Stimulated activated CD4-positive, alpha-beta T cell treated with anti-CD3 and anti-CD28 coated beads, Interleukin-1b, Interleukin-23, amount 100 ng/mL, for 4 hours (primary cell): ENCODE measurements at places on chromosomes 2 and 18.

GRCh38 chr2:45851111-45851510 lies 199.6 kb downstream of the PRKCE start:
- DNase-seq, result no peak

- no peak for DNase-seq
These were observed 90.8 kb downstream of the HS6ST1 start for GRCh38 chr2:128227862-128228261.

DNA sequence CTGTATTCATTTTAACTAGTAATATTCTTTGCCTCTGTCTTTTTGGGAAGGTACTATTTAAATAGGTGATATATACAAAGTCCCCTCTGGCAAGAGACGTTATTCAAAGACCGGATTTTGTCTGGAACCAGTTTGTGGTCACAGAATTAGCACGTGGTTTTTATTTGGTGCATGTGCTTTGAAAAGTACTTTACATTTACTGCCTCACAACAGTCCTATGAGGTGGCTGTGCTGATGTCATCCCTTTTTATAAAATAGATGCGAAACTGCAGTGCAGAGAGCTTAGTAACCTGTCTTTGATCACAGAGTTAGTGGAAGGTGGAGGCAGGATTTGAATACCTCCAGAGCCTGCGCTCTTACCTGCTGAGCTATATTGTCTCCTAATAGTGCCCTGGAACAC lies 4.0 kb downstream of the LPIN1 start:
- DNase-seq, result no peak

DNA sequence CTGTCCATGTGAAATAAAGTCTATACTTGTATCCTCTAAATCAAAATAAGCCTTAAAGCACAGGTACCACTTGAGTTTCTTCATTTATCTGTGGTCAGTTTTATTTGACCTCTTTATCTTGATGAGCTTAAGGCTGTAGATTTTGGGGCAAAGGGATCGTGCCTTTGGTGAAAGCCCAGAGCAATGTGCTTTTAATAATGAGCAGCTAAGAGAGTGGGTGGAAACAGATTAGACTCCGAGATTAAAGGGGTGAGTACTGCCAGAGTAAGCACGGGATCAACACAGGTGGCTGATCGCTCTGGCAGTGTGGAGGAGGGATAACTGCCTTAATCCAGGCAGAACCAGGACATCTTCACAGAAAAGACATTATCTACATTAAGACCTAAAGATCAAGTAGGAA lies 280.4 kb downstream of the TDRD15 start:
- no peak for DNase-seq

DNA sequence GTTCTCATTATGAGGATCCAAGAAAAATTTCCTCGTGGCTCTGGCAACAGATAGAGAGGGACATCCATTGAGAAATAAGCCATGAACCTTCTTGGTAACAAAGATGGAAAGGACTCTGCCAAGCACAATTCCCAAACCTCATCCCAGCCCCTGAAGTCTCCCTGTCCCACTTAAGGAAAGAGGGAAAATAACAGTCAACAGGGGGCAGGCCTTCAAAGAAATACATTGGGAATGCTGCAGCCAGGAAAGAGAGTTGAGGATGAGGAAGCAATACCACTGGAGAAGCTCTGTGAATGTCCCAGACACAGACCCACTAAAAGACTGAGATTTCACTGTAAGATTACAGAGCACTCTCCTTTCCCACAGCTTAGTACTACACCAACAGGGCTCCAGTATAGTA lies 93.2 kb downstream of the CD226 start:
- DNase-seq, result no peak

DNA sequence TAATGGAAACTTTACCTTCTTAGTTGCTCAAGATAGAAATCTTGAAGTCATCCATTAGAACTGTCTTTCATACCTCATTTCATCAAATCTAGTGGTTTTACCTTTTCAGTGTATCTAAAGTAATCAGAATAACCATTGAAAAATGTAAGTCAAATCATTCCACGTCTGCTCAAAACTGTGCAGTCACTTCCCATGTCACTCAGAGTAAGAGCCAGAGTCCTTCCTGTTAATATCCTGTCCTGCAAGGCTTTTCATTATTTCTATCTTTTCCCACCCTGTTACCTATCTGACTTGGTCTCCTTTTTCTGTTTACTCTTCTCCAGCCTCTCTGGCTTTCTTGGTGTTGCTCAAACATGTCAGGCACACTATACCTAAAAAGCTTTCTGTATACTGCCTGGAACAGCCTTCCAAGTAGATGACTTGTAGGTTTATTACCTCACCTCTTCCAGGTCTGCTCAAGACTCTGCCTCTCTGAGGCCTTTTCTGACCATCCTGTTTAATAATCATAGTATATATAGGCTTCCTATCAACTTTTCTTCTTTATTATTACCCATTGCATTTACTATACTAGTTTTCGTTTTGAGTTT lies 3.4 kb downstream of the C2orf69 start:
- DNase-seq, result no peak

- DNase-seq, result no peak
These were observed 36.5 kb upstream of the ARMC9 start for GRCh38 chr2:231161877-231162329.

DNA sequence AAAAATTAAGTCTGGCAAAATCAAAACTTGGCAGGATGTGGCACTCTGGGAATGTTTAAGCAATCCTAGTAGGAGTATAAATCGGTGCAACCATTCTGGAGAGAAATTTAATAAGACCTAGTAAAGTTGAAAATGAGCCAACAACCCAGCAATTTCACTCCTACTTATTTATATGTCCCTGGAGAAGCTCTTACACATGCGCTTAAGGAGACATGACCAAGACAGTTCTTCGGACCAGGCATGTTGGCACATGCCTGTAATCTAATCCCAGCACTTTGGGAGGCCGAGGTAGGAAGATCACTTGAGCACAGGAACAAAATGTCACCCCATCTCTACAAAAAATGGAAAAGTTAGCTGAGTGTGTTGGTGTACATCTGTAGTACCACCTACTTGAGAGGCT lies 374.6 kb upstream of the LYPD1 start:
- no peak for DNase-seq

DNA sequence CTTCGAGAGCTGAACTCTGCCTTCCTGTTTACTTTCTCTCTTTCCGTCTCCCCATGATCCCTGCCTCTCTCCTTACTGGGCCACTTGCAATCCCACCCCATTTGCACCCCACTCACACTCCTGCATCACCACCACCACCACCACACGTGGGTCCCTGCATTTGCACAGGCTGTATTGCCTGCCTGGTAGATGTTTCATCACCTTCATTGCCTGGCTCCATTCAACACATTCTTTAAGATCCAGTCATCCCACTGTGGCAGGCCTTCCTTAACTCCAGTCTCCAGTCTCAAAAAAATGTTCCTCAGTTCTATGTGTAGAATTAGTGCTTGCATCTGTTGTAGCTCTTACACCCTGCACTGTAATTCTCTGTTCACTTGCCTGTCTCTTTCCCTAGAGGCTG lies 13.9 kb downstream of the NOSTRIN start:
- no peak for DNase-seq

DNA sequence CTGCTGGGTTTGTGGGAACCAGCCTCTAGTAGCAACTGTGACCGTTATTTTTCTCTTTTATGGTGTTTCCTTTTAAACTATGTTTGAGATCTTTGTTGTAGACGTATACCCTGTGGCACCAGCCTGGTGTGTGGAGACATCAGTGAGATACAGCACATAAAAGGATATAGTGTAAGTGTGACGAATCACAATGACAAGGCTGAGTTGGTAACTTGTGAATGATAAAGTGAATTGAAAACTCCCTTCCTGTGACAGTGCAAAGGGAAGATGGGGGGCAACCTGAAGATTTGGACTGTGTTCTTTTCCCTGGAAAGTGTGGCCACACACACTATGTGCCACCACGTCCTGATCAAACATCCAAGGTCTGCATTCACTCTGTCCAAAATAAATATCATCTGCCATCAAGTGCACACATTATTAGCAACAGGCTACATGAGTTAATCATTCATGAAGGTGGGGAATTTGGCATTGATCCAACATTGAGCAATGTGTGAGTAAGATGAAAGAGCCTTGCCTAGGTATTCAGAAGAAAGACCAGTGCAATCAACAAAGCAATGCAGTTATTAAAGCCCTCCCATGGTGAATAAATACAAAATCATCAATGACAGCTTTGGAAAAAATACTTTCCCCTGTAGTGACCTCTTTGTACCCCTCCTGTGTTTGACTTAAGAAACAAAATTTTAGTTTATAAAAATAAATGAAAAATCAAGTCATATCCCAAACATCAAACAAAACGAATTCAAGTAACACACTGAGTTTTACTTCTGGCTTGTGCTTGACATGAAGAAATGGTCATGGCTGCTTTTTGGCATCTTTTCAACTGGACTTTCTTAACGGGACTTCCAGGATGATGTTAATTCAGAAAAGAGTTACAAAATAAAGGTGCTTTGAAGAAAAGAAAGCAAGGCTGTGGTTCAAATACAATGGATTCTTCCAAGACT lies 1280.5 kb upstream of the ZEB2 start:
- DNase-seq, result no peak

DNA sequence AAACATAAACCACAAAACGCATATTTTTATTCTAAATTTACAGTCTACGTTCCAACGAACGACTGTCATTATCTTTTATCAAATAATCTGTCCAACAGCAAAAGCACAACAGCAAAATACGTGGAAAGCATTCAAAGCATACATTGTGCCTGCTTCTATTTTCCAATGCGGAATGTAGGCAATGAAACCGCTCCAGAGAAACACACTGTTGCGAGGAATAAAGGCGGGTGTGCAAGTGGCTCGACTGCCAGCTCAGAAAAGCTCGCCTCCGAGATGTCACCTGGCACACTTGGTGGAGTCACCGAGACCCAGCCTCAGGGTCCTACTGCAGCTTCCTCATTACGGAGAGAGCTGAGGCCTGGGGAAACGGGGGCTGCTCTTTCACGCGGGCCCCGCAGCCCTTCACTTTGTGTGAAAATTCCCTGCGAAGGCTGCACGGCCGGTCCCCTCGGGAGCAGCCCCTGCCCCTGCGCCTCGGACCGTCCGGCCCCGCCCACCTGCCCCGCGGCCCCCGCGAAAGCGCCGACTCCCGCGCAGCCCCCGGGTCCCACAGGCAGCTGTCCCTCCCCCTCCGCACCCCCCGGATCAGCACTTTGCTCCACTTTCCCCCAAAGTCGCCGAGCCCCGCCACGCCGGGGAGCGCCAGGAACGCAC lies 752 bp downstream of the MGAT4A start:
- DNase-seq, result peak; percentile 32

DNA sequence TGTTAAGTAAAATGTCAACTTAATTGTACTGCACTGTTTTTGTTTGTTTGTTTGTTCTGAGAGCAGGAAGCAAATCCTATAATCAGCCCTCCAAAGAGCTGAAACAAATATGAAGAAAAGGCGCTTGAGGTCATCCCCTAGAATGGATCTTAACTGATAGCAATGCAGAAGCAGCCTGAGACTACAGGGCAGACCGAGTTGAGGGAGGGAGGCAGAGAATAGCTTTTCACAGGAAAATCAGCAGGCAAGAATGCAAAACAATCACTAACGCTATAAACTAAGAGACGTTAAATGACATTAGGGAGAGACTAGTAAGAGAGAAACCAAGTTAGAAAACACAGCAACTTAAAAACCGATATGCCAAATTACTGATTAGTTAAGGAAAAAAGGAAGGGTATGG lies 37.2 kb downstream of the GALNT1 start:
- DNase-seq, result no peak

DNA sequence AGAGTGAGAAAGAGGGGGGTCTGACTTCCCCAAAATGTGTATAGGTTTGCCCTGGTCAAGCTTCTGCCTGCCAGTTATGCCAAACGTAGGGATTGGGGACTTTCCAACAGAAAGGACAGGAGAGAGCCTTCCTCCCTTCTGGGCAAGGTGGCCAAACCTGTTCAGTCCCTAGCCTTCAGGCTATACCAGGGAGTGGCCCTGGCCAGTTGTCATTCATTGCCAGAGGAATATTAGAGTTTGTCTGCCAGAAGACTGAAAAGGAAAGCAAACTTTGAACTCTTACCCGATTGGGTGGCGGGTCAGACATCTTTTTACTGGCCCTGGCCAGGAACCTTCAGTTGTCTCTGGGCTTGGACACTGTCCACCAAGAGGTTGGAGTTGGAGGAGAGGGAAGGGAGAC lies 22.1 kb downstream of the RAB3GAP1 start:
- DNase-seq, result no peak

- DNase-seq, result no peak
These were observed 27.5 kb downstream of the COA5 start for GRCh38 chr2:98580656-98581284.

DNA sequence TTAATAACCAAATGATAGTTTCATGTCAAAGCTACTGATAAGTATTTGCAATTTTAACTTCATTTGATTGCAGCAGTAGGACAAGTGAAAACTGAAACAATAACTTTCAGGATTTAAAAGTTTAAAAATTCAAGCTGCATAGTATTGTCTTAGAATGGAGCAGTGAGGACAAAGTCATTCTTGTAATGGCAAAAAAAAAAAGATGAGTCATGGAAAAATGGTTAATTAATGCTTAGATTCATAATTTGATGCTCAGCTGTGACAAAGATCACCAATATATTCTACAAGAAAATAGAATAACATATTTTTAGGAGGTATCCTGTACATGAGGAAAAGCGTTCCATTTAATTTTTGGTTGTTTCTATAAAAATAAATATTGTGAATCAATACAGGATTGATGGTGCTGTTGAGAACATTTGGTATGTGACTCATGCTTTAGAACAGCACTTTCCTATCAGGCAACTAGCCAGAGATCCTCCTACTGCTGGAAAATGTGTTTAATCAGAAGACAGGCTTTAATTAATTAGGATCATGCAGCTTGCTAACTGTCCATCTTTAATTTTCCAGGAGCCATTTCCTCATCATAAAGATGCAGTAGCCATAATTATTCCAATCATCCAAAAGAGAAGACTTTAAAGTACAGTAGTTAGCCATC lies 239.0 kb upstream of the MMADHC start:
- no peak for DNase-seq

GRCh38 chr2:45649858-45650811 lies 1.3 kb upstream of the PRKCE start:
- DNase-seq, result peak; percentile 37

- DNase-seq, result no peak
These were observed 41.2 kb upstream of the HS6ST1 start for GRCh38 chr2:128359841-128360240.

DNA sequence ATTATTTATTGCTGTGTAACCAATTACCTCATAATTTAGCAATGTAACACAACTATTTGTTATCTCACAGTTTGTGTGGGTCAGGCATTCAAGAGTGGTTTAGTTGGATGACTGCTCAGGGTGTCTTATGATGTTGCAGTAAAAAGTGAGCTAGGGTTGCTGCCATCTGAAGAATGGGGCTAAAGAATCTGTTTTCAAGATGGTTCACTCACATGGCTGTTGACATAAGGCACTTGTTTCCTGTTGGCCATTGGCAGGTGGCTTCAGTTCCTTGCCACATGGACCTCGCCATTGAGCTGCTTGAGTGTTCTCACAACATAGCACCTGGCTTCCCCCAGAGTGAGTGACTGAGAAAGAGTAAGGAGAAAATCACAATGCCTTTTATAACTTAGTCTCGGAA lies 123.2 kb downstream of the TMEM17 start:
- no peak for DNase-seq
